Suprapubic skin (tissue), 4 donors: ENCODE measurements at places on chromosomes 7 and 10. TPM values are rescaled to one million over a fixed set of nuclear protein-coding genes. Genes with fewer than 3 reads are reported as not detected.

The GOLGA7B gene
- total RNA-seq: 19.3 TPM

The ACHE gene
- total RNA-seq: 0.30 TPM

The MKI67 gene
- 9.0 TPM for total RNA-seq

The CLCN1 gene
- total RNA-seq: not detected

The STRIP2 gene
- total RNA-seq: 1.6 TPM

DNA sequence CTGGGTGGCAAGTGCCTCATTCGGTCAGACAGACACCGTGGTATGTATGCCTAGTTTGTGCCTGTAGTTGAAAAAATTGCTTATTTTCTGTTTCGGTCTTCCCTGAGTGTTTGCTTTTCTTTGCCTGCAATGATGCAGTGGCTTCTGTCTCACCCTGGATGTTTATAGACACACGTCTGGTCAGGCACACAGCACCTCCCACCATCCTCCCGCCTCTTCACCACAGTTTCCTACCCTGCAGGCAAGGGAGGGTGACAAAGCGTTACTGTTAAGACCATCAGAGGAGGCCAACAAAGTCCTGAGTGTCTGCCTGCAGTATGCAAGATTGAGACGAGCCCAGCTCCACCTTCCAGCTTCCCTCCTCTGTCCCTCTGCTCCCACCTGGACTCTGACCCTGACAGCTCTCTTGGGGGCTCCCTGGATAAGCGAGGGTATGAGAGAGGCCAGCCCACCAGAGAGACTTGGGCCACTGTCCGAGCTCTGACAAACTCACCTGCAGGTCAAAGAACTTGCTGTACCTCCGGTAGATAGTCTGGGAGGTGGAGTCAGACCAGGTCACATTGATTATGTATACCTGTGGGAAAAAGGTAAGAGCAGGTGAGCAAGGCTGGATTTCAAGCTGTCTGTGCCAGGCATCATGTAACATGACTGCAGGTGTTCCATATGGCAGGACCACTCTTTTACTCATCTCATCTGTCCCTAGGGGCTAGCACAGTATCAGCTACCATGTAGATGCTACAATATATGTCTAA, 54.4 kb downstream of the SH3PXD2A start:
- no peak overlapping the region for H3K4me3 ChIP-seq
- H3K36me3 ChIP-seq: peaks cover 14% of the 10 kb centered on the region
- no peaks in the 10 kb centered on the region for H3K27me3 ChIP-seq
- H3K27ac ChIP-seq: peak overlapping the region; percentile 22

GRCh38 chr10:93346108-93346507, 136.0 kb downstream of the MYOF start:
- H3K4me1 ChIP-seq: no peaks in the 10 kb centered on the region
- peaks cover 96% of the 10 kb centered on the region for H3K36me3 ChIP-seq
- no peaks in the 10 kb centered on the region for H3K27me3 ChIP-seq
- no peak for DNase-seq
- no peak overlapping the region for H3K4me3 ChIP-seq

- no peak overlapping the region for H3K4me3 ChIP-seq
- DNase-seq: peak; percentile 60
- H3K36me3 ChIP-seq: no peaks in the 10 kb centered on the region
- H3K27ac ChIP-seq: no peak overlapping the region
- H3K4me1 ChIP-seq: peaks cover 56% of the 10 kb centered on the region
- no peaks in the 10 kb centered on the region for H3K27me3 ChIP-seq
These were observed 18.7 kb upstream of the ZNF488 start for GRCh38 chr10:47402641-47403301.

DNA sequence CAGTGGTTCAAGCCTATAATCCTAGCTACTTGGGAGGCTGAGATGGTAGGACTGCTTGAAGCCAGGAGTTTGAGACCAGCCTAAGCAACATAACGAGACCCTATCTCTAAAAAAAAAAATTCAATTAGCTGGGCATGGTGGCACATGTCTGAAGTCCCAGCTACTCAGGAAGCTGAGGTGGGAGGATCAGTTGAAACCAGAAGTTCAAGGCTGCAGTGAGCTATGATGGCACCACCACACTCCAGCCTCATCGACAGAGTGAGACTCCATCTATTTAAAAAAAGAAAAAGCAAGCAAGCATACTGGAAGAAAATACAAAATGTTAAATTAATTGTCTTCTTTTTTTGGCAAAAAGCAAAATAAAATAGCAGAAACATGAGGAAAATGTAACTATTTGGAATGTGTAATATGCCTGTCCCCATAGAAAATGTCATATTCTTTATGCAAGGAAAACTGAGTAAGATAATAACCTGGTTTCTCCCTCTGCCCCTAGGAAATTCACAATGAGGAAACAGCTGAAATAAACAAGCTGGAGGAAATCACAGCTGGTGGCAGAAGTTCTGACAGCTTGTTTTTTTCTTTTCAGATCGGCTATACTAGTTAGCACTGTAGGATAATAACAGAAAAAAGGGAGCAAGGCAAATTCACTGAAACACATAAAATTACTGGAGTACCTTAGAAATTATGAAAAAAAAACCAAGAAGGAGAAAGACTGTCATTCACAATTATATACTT, 48.5 kb downstream of the HERPUD2 start:
- no peak overlapping the region for H3K4me3 ChIP-seq
- no peak for DNase-seq

- no peak overlapping the region for H3K4me3 ChIP-seq
- no peak for DNase-seq
- no peak overlapping the region for H3K27ac ChIP-seq
- peaks cover 10% of the 10 kb centered on the region for H3K4me1 ChIP-seq
- no peaks in the 10 kb centered on the region for H3K27me3 ChIP-seq
These were observed 18.1 kb downstream of the RAB11FIP2 start for GRCh38 chr10:118028619-118029018.

DNA sequence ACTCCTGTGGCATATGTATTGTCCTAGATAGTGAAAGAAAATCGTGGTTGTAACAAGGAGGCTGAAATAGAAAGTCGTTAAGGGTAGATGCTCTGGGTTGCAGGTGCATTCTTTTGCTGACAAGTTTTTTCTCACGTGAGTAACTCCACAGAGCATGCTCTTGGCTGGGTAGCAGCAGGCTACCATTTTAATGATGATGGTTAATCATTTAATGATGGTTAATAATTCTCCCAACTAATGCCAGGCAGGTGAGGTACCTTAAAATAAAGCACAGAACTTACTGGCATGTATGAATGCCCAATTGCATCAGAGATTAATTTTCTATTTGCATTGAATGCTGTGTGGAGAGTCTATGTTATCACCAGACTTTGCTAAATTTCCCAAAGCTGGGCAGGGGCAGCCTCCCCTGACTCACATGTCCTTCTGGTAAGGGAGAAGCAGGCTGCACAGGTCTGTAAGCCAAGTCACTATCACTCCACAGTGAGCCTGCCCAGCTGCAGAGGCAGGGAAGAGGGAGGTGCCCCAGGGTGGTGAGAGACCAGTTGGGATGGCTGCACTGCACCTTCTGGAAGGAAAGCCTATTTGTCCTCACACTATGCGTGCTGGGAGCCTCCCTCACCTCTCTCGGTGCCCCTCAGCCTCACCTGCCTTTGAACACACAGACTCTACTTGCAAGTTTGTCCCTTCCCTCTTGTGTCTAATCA, 287.0 kb upstream of the IGFBP3 start:
- H3K27ac ChIP-seq: no peak overlapping the region
- no peaks in the 10 kb centered on the region for H3K36me3 ChIP-seq
- no peak for DNase-seq
- H3K27me3 ChIP-seq: no peaks in the 10 kb centered on the region
